ENCODE measurements at places on chromosomes 11 and 22. TPM values are rescaled to one million over a fixed set of nuclear protein-coding genes. Genes with fewer than 3 reads are reported as not detected.

Gene OR5B21
- not detected for total RNA-seq

GRCh38 chr11:61352038-61352437, 9.6 kb downstream of the CYB561A3 start:
- no peak for DNase-seq

DNA sequence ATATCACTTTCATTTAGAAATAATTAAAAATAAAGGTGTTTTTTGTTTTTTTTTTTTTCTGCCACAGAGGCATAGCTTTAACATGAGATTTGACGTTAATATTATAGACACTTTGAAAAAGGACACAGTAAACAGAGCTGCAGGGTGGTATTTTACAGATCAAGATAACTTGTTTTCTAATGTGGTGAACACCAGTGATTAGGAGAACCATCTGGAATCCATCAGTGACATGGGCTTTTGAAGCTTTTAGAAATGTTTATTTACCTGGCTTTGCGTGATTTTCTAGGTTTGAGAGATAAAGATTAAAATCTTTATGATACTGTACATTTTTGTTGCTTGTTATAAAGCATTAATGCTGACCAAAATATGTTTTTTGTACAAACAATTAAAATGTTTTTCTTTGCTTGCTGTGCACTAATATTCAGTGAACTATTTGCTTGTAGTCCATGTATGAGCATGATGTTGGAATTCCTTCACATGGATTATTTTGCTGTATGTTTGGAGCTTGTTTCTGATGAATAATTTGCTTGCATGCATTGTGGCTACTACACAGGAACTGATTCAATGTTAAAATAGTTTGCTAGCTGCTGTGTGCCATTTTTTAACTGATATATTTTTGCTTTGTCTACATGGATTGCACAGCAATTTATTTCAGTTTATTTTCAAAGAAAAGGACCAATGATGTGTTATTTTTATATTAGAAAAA, 352.1 kb upstream of the NARS2 start:
- no peak for DNase-seq

DNA sequence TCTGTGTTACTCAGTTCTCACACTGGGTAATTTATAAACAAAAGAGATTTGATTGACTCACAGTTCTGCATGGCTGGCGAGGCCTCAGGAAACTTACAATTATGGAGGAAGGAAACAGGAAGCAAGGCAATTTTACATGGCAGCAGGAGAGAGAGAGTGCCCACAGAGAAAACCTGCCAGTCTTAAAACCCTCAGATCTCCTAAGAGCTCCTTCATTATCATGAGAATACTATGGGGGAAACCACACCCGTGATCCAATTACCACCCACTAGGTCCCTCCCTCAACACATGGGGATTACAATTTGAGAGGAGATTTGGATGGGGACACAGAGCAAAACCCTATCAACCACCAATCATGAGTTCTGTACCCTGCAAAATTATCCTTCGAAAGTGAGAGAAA, 1180.8 kb downstream of the JRKL start:
- no peak for DNase-seq

DNA sequence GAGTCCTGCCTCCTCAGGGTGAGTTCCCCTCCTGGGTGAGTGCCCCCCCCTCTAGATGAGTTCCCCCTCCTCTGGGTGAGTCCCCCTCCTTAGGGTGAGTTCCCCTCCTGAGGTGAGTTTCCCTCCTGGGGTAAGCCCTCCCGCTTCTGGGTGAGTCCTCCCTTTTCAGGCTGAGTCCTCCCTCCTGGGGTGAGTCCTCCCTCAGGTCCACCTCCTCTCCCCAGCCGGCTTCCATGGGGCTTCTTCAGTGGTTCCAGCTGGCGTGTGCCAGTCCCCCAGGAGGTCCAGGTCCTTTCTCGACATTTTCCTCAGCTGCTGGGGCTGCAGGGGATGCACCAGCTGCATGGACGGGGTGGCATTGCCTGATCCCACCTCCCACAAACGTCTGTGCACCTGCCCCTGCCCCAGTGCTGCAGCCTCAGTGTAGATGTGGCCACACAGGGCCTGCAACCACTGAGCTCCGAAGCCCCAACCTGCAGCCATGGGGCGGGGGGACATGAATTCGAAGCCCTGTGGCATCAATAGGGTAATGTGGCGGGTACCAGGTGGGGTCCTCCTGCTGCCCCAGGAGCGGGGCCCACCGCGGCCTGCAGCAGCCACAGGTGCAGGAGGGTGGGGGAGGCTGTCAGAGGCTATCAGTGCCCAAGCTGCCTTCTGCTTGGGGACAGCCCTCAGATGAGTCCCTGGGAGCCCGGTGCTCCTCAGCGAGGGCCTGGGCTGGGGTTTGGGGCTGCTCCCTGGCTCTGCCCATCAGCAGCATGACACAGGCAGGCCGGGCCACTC, 101.3 kb upstream of the FGF3 start:
- no peak for DNase-seq
